Pancreas (tissue), 10 donors: ENCODE measurements at places on chromosomes 11 and 22. TPM values are rescaled to one million over a fixed set of nuclear protein-coding genes. Genes with fewer than 3 reads are reported as not detected.

The GALR3 gene
- not detected for total RNA-seq

The GUCY1A2 gene
- total RNA-seq: 8.7 TPM

The AMOTL1 gene
- 17.6 TPM for total RNA-seq

The PTPRCAP gene
- total RNA-seq: 2.4 TPM

The BSX gene
- not detected for total RNA-seq

The OR6A2 gene
- 0.39 TPM for total RNA-seq

The TMEM151A gene
- total RNA-seq: 0.75 TPM

The PRODH gene
- total RNA-seq: 1.4 TPM

The PLA2G6 gene
- total RNA-seq: 23.5 TPM

The ABCC8 gene
- total RNA-seq: 18.0 TPM

The SLC16A8 gene
- not detected for total RNA-seq
